ENCODE measurements at places on chromosomes 12 and 14. TPM values are rescaled to one million over a fixed set of nuclear protein-coding genes. Genes with fewer than 3 reads are reported as not detected.

DNA sequence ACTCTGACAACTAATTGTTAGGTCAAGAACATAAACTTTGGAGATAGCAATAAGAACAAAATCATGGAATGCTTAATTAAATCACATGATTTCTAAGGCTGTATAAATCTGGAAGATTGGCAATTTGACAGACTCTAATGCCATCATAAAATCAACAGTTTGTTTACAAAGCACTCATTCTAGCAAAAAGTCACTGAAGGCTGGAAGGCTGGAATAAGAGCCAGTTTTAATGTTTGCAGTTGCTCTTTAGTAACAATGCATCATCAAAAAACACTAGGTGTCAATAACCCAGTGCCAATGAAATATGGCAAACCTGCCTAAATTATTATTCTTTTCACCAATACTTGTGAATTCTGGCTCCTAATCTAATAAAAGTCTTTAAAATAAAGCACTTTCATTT is 65.0 kb downstream of the NUMB start:
- DNase-seq = no peak

DNA sequence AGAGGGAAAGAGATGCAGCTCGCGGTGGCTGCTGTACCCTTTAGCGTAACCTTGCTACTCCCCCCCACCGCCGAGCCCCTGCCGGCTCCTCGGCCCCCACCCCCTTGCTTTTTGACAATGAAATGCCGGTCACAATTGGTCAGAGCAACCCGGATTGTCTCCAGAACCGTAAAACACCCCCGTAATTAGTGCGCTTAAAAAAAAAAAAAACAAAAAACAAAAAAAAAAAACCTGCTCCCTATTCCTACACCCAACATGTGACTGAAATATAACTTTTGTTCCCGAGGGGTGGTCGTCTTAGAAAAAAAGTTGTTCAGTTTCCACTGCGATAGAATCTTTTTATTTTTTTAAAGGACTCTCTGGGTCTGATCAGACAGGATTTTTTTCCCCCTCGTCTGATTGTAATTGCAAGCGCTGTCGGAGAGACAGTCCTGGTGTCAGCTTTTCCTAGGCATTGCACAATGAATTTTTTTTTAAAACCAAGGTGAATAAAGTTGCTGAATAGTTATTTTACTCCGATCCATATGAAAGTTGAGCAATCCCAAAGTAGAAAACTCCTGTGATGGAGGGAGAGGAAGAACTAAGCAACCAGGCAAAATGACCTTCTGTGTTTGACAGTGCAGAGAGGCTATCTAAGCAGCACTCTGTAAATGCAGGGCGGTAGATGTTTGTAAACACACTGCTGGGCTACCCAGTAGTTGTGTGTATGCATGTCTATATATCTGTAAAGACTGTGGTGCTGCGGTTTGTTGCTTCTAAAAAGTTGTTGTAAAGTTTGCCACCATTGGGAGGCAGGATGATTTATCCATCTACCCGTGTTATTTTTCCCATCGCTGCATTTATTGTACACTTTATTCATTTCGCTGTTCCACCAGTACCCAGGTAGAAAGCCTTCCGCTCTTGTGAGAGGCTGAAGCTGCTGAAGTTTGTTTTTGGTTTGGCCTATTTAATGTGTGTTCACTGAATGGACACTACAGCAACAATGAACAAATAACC is 1.1 kb downstream of the ETV6 start:
- DNase-seq = no peak

GRCh38 chr12:55850401-55850800 is 7.7 kb upstream of the MMP19 start:
- no peak for DNase-seq

CISTR gene
- total RNA-seq = 1.9 TPM

Data from left cardiac atrium (tissue), 4 donors.